GM19239 (cell line): ENCODE measurements at places on chromosomes 11 and 22.

DNA sequence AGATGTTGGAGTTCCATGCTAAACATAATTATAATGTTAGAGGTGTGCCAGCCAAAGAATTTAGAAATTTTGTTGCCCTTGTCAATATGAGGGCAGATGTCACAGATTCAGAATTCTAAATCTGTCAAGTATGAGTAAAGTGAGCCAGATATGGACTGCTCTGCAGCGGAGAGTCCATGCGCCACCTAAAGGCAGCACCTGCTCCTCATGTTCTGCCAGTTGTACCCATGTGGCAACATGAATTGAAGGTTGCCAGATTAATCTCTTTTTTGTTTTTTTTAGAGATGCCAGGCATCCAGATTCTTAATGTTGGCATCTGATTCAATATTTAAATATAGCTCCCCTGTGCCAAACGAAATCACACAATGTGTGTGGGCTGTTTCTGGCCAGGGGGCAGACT is 678.6 kb upstream of the ANO5 start:
- DNase-seq: no peak

- no peak for DNase-seq
These were observed 102.1 kb downstream of the RASSF10 start for GRCh38 chr11:13110929-13111812.

DNA sequence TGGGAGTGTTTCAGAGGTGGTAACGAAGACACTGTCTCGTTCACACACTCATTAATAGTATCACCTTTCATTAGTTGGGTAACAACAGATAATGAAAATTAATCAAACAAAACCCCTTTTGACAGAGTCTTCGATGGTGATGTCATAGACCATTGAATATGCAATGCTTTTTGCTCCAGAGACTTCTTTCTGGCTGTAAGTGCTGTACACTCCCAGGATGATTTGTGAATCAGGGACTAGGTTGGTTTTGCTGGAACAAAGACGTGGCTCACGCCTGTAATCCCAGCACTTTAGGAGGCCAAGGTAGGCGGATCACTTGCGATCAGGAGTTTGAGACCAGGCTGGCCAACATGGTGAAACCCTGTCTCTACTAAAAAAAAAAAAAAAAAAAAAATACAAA is 9.5 kb upstream of the RASSF10 start:
- DNase-seq: no peak

DNA sequence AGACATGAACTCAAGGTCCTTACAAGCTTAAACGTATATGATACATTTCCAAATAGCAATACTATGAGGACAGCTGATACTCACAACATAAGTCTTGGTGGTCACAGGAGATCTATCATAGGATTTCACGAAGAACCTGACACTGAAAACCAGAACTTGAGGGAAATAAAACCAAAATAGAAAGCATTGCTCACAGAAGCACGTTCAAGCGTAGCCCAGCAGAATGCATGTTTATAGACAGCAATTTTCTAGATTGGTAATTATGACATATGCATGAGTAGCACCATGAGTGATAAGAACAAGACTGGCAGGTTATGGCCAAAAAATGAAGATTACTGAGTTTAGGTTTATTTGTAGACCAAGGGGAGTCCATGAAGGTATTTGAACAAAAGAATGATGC is 243.5 kb downstream of the ETS1 start:
- DNase-seq: no peak

DNA sequence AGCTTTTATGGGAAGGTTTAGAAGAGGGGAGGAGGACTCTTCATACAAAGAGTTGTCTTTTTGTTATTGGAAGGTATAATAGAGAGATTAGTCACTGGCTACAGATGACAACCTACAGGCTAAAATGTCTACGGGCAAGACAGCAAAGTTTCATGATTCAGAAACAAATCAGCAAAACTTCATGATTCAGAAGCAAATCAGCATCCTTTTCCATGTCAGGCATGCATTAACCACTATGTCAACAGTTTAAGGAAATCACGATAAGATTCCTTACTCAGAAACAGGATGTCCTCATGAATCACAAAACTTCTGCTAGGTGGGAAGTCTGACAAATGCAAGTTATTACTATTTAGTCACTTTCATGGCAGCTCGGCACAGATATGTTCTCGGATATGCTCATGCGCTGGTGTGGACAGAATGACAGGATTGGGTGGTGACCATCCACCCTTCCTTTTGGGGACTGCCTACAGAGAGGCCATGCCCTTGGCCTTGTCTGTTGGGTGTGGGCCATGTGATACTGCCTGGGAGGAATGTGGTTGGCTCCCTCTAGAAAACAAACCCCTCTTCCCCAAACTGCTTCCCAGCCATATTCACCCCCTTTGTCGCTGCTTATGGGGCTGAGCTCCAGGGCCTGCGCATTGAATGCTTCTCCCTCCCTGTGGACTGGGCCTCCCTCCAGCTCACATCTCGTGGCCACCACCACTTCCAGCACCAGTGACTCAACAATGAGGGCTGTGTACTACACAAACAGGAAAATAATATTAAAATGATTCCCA is 10.1 kb downstream of the C11orf91 start:
- no peak for DNase-seq
